Muscle of leg (tissue), 16 donors: ENCODE measurements at places on chromosomes 6 and 20.

GRCh38 chr6:117463762-117464665, 18.5 kb upstream of the DCBLD1 start:
- DNase-seq: no peak

- no peak for DNase-seq
Measured at GRCh38 chr6:97187951-97188350, 95.1 kb downstream of the MMS22L start.

DNA sequence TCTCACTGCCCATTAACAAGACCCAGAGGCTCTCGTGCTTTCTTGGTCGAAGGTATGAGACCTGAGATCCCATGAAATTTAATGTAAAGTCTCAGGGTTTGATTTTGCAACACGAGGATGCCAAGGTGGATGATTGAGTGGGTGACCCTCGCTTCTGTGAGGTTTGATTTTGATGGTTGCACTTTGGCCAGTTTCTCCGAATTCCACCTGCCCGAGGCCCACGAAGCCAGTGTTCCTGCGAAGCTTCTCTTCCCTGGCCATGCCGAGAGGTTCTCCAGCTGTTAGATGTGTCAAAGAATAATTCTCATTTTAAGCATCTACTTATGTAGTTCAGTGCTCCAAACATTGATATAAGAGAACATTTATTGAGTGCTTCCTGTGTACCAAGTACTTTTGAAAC, at the start of gene KIF25:
TSS of gene KIF25 (plus strand) at position 30 of the 400 bp plus-strand sequence. CDS start 31,915 bp downstream, outside the sequence.
- DNase-seq: no peak

DNA sequence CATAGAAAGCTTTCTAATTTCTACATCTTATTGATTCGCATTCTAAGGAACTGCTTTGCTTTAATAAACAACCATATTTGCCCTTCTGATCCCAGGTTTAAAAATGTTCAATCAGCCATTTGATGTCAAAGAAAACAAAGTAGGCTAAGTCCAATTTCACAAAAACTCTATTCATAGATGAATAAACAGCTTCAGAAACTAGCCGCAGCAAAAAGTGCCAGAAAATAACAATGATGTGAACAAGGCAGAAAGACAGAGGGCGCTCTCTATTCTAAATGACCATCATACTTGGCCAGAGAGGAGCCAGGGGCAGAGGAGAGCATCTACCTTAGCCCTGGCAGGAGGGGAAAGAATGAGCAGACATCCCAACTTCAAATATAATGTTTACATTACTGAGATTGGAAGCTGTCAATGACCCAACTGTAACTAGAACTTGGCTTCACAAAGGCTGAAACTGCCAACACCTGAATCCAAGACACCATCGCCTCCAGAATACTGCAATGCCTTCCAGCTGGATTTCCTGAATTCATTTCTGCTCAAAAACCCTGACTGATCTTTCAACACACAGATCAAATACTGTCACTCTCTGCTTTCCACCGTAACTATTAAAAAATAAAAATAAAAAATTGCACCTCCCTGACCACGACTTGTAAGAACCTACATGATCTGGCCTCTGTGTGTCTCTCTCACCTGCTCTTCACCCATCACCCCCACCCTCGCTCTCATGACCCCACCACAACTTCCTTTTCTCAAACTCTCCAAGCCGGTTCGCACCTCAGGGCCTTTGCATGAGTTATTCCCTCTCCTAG, 9.5 kb downstream of the CNKSR3 start:
- DNase-seq: peak; percentile 73

- no peak for DNase-seq
Measured at GRCh38 chr6:2549834-2550233, 200.9 kb downstream of the MYLK4 start.

DNA sequence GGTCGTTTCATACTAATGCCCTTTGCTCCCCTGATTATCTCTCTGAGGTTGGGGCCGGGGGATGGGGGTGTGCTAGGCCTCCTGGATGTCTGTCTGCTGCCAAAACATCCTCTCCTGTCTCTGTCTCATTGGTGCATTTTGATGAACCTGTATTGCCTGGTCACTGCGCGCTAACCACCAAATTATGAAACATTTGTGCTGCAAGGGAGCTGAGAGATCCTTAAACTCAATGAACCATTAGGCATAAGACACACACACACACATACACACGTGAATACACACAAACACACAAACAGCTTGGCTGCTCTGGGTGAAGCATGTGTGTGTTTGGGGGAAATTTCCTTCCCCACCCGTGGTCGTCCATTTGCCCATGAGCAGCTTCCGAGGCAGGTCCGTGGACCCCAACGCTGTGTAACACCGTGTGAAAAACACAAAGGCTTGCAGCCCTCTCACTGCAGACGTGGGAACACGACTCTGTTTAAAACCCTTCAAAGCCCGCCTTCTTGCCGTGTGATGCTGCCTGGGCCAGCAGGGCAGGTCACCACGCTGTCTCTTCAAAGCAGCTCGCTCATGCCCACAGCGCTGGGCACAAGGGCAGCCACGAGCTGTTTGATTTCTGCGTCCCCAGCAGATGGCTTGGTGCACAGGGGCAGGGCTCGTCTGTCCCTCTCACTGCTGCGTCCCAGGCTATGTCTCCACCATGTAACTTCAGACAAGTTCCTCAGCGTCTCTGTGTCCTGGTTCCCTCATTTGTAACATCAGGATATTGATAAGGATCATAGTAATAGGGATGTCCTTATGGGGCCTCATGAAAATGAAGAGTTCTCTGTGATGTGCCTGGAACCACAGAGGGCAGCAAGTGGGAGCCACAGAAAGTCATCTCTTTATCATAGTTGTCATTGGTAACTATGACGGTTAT, 96.8 kb downstream of the CDH26 start:
- DNase-seq: no peak

DNA sequence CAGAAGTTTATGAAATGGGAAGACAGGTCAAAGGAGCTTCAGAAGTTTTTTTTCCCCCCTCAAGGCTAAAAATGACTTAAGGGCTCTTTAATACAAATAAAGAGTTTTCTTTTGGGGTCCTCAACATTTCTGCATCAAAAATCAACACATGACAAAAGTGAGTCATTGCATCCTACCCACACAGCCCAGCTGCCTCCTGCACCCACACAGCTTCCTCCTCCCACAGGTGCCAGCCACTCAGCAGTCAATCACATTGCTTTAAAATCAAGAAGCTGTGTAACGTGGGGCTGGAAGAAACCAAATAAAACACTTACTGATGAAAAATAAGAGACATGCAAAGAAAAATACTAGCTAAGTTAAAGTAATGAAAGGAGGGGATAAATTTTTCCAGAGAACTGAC, 68.5 kb downstream of the MAP3K5 start:
- DNase-seq: no peak

DNA sequence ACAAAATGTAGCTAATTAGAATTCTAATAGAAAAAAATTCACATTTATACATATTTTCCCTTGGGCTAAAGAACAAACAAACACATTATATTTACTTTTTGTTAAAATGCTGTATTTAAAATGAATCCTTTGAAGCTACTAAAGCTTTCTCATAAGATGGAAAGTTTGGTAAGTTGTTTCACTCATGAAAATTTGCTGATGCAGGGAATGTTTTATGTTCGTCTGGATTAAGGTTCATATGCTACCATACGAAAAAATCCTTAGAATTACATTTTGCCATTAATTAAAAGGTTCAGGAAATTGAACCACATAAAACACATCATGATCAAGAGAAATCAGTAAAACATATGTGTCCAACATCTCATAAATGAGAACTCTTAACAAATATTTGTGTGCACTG, 62.2 kb downstream of the SMLR1 start:
- no peak for DNase-seq

DNA sequence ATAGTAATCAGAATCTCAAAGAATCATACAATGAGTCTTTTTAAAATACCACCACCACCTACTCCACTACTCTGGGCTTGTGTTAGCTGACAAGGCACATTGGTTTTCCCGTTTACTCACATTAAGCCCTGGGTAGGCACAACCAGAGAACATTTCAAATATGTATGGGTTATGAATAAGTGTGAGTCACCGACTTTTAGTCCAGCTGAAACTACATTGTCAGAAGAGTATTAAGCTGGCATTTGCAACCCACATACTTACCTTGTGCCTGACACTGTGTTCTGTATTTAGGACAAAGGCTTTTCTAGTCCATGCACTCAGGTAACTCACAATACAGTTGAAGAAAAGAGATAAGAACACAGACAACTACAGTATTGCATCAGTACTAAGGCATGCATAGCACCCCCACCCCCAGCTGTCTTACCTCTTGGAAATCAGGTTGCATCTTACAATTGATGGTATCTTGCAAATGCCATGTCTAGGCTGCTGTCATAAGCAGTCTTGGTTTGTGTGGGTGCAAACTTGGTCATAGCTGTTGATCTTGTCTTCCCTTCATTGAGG, 40.3 kb upstream of the AHI1 start:
- DNase-seq: no peak

DNA sequence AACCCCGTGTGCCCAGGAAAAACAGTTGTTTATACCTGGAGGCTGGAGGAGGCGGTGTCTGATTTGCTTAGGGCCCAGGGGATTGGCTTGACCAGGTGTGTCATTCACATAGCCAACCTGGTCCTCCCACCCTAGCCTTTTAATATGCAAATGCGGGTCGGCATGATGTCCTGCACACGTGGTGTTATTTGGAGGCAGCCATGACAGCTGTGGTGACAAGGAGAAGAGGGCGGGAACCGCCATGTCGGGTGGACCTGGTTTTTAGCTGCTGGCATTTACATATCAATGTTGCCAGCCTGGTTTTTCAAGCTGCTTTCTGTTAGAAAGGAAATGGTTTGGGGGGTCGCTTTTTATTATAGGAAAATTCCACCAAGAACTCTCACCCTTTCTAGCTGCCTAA, 291.4 kb upstream of the QKI start:
- no peak for DNase-seq

- peak; percentile 85 for DNase-seq
Measured at GRCh38 chr6:150661216-150662007, 61.7 kb downstream of the PLEKHG1 start.

GRCh38 chr6:161133963-161134362, 139.9 kb downstream of the AGPAT4 start:
- DNase-seq: peak; percentile 52

DNA sequence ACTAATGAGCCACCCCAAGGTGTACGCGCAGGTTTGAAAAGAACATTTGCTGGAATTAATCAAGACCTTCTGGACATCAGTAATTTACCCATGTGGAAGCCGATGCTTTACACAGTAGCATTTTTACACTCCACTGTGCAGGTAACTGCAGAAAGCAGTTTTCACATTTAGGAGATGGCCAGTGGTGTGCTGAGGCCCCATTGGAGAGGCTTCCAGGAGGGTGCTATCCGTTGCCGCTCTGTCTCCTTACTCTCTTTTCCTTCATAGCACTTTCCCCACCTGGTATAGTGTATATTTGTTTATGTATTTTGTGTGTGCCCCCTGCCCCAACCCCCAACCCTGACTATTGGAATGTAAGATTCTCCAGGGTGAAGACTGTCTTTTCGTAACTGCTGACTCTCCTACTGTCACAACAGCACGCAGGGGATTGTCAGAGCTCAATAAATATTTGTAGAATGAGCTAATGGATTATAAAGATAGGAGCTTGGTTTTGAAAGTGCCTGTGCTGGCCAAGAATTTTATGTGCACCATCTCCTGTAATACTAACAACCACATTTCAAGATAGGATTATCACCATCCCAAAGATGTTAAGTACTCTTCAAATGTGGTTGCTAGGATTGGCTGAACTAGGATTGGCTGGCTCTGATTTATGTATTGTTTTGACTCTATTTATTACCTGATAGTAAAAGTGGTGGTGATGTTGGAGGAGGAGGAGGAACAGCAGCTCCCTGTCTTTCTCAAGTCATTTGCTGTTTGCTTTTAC, 74.0 kb upstream of the GLP1R start:
- DNase-seq: no peak

DNA sequence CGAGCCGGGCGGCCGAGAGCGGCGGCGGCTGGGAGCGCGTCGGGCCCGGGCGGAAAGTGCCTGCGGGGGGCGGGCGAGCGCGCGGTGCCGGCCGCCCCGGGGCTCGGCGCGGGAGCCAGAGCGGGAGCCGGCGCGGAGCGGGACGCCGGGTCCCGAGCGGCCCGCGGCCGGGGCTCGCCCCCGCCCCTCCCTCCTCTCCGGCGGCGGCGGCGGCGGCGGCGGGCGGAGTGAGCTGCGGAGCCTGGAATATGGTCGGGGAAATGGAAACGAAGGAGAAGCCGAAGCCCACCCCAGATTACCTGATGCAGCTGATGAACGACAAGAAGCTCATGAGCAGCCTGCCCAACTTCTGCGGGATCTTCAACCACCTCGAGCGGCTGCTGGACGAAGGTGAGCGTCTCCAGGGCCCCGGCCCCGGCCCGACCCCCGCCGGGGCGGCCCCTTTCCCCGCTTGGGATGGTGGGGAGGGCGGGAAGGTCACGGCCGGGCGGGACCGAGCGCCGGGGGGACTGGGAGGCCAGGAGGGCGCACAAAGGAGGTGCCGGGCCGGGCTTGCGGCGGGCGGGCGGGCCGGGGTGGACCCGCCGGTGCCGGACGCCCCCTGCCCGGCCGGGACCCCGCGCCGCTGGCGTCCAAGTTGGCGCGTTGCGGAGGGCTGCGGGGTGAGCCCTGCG, 565 bp downstream of the QKI start:
- DNase-seq: peak; percentile 66

- DNase-seq: no peak
Measured at GRCh38 chr20:37225146-37225545, 36.5 kb downstream of the GHRH start.

DNA sequence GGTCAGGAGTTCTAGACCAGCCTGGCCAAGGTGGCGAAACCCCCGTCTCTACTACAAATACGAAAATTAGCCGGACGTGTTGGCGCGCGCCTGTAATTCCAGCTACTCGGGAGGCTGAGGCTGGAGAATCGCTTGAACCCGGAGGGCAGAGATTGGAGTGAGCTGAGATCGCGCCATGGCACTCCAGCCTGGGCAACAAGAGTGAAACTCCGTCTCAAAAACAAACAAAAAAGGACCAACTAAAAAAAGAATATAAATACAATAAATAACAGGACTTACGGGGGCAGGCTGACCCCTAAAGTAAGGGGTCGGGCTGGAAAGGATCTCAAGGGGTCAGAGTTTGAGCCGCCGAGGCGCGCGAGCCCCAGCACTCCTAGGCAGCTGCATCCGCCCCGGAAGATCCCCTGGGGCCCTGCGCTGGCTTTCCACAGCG, 509 bp upstream of the TPD52L2 start:
- DNase-seq: no peak

DNA sequence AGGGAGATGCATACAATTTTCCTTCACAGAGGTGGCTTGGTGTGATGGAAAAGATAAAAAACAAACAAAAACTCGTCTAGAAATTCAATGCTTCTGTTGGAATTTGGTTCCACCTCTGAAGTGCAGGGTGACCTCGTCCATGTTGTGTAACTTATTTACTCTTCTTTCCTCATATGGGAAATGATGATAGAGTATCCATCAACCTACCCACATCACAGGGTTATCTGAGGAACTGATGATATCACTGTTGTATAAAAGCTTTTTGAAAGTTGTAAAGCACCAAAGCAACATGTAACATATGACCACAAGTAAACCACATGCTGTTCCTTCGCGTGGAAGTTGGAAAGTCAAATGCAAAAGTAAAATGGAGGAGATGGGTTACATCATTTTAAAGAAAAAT, 212.0 kb upstream of the SGK1 start:
- no peak for DNase-seq

DNA sequence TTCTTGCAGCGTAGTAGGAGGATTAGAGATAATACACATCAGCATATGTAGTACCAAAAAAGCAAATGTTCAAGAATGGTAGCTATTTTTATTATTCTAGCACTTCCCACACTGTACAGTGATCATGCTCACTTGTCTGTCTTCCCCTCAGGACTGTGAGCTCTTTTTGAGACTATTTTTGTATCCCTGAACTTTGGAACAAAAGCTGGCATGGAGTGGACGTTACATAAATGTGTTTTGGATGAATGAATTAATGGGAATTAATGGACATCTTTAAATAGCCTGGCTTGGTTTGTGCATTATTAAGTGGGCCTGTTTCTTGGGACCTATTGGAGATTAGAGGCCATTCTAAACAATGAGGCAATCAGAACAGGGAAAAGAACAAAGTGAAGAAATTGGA, 243.7 kb downstream of the CD83 start:
- DNase-seq: no peak
